T-helper 1 cell treated with Interleukin-12 subunit alpha and Interleukin-12 subunit beta and Interleukin-4 antibody, amounts not matched to agents 30 ng/mL and 1 ng/mL, for 36 hours (primary cell): ENCODE measurements at places on chromosomes 2 and 18. TPM values are rescaled to one million over a fixed set of nuclear protein-coding genes. Genes with fewer than 3 reads are reported as not detected.

SKA1 gene
- total RNA-seq = 23.7 and 27.0 TPM in 2 replicates

HNRNPLL gene
- 75.3 and 80.2 TPM in 2 replicates for total RNA-seq

CLHC1 gene
- 16.1 and 17.0 TPM in 2 replicates for total RNA-seq

TRIM43 gene
- total RNA-seq = not detected in 2 replicates

GPR148 gene
- total RNA-seq = not detected in 2 replicates
